ENCODE measurements at places on chromosomes 7 and 10.

- DNase-seq = no peak
Observed at GRCh38 chr10:72062832-72063702, 25.3 kb downstream of the SPOCK2 start.

DNA sequence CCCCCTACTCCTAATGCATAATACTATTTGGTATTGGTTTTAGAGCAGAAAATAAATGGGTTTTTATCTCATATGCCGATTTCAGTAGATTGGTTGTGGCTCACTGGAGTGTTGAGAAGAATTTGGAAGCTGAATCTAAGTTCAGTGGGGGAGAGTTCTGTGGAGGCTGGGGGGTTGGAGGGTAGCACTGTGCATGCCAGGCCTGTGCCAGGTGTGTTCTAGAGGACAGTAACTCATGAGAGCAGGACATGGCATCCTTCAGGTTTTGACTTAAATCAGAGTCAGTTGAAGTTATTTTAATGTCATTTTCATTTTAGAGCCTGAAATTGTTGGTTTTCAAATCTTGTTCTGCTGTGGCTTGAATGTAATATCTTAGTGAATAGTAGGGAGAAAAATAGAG is 79.5 kb downstream of the EEPD1 start:
- no peak for DNase-seq

DNA sequence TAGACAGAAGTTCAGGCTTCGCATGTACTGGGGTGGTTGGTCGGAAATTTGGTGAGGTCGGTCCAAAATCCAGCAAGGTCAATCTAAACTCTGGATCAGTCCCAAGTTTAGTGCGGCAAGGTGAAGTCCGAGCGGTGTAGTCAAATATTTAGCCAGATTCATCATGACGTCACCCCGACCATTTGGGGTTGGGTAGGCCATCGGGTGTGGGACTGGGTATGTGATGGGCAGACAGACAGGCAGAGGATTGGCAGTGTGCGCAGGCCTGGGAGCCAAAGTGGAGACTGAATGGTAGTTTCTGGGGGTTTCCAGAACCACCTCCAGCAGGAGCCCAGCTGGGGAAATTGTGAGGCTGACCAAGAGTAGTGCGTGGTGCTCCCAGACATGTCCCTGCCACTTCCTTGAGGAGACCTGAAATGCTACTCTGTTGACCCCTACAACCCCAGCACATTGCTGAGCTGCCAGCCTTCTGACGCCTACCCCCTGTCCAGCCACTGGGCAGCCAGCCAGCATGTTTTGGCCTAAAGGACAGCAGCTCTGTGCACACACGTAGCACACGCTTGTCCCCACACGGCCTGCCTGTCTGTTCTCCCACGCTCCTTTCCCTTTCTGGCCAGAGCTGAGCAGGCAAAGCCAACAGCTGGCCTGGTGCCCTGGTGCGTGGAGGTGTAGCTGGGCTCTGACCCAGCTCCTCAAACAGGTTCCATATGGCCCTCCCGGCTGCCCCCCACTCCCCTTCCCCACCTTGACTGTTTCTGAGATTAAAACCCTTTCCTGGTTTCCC is 55.9 kb downstream of the FAM241B start:
- no peak for DNase-seq

- DNase-seq = no peak
Observed at GRCh38 chr7:151796871-151797537, 79.9 kb downstream of the PRKAG2 start.

- no peak for DNase-seq
Observed at GRCh38 chr7:132256721-132257212, 319.5 kb downstream of the PLXNA4 start.

DNA sequence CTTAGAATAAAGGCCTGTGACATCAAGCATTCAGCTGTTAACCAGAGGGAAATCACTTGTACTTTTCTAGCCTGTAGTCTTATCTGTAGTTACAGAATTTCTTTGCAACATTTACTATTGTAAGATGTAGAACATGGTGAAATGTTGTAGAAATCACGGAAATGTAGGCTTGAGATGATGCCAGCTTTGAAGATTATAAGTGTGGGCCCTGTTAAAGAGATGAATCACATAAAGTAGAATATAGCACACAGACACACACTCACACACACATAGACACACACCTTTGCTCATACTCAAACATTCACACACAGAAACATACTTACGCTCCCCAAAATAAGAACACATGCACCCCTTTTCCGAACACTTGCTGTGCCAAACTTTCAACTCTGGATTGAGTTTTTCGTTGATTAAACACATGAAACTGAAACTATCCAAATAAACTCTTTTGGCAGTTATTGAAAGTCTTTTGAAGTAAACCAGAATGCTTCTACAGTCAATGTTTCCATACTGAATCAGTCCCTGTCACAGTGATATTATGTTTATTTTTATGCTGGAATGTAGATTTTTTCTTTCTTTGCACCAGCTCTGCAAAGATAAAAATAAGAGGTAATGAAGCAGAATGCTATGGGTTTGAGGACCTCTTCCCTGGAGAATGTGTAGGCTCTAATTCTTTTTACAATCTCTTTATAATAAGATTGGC is 230.3 kb upstream of the MEOX2 start:
- no peak for DNase-seq

GRCh38 chr7:38889872-38890432 is 19.0 kb downstream of the VPS41 start:
- DNase-seq = no peak

- DNase-seq = no peak
Observed at GRCh38 chr7:211715-212058, 19.3 kb downstream of the FAM20C start.

DNA sequence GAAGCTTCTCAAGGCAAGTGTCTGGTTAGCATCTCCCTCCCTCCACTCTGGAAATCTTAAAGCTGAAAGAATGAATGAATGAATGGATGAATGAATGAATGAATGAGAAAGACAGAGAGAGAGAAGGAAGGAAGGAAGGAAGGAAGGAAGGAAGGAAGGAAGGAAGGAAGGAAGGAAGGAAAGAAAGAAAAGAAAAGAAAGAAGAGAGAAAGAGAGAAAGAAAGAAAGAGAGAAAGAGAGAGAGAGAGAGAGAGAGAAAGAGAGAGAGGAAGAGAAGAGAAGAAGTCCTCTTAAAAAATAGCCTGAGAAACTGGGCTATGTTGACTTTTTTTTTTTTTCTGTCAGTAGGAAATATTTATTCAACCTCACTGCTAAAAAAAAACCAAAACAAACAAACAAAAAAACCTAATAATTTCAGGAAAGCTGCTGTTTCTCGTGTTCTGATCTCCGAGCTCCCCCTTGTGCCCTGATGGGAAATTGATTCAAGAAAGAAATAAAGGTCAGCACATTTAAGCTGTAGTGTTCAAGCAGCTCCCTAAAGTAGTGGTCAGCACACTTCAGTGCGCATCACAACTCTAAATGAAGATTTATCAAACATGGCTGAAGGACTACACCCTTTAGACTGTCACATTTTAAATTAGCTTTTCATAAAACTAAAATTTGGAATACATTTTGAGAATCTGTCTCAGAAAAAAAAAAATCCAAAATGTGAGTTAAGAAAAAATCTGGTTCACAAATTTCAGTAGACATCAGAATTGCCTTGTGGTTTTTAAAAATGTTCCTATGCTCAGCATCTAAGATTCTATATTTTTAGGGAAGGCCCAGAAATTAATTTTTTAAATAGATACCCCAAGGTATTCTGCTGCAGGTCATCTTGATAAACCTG is 154.3 kb downstream of the ELAPOR2 start:
- no peak for DNase-seq

DNA sequence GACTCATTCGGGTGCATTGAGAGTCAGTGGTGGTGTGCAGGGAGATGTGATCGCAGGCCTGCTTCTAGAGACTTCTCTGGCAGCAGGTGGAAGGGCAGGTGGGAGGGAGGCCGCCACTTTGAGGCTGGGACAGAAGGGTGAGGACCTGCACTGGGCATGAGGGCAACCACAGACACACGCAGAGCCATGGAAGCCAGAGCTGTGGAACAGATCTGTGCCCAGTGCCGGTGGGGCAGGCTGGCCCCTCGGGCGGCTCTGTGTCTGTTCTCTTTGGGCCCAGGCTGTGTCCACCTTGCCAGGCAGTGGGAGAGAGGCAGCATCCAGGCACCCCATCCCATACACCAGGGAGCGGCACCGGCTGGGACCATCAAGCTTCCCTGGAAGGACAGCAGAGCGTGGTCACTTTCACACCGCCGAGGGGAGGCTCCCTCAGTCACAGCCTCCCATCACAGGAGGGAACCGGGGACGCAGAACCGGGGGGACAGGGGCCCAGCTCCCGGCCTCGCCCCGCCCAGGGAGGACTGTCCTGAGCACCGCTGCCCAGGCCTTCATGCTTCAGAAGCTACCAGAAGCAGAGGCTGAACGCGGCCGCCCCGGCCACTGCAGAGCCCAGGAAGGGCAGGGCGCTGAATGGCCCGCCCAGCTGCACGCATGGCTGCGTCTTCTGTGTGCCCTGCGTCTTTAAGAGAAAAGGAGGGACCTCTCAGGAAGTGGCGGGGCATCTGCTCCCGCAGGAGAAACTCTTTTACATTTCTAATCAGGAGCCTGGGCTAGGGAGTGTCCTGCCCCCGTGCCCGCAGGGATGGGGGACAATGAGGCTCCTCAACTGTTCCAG is 32.1 kb downstream of the EN2 start:
- DNase-seq = no peak

- DNase-seq = no peak
Observed at GRCh38 chr10:119025776-119026175, 3.7 kb upstream of the NANOS1 start.

DNA sequence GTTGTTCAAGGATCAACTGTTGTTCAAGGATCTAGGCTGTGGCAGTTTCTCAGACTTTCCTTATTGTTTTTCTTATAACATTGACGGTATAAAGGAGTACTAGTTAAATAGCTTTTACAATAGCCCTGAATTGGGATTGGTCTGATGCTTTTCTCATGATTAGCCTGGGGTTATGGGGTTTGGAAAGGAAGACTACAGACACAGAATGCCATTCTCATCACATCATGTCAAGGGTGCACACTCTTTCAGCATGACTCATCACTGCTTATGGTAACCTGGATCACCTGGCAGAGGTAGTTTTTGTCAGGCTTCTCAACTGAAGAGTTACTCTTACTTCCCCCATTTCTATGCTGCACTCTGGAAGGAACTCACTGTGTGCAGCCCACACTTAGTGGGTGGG is 194.2 kb upstream of the NPSR1 start:
- DNase-seq = no peak

DNA sequence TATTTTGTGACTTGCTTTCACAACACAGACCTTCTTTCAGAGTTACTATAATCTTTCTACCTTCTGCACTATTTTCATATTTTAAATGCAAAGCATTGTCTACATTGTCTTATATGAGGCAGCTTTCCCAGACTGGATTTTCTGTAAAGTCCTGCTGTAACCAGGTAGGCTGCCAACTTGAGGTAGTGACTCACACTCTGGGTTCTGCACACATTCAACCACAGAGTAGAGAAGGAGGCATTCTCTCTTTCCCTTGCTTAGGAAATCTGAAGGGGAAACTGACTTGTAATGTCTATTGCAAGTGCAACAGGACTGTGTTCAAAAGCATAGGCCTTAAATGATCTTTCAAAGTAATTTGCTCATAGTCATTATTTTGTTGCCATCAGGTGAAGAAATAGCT is 461.4 kb downstream of the GRM8 start:
- no peak for DNase-seq

GRCh38 chr7:134636008-134636449 is 10.6 kb upstream of the BPGM start:
- DNase-seq = no peak

- no peak for DNase-seq
Observed at GRCh38 chr7:17746020-17746530, 194.2 kb downstream of the SNX13 start.

- no peak for DNase-seq
Observed at GRCh38 chr7:152893801-152894294, 134.3 kb downstream of the ACTR3B start.

DNA sequence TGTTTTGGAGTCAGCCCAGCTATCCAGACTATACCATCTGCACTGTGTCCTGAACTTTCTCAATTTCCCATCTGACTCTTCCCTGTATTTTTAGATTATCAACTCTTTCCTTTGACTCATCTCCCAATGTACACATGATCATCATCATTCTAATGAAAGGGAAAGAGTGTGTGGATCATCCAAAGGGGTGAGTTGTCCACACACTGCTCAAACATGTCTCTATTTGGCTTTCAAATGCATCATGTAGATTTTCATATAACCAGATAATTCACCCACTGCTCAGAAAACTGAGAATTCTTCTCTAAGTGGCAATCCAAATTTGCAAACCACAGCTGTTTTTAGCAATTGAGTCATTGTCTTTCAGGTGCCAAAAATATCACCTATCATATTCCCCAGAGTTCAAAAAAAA is 190.2 kb upstream of the HPS1 start:
- DNase-seq = no peak

DNA sequence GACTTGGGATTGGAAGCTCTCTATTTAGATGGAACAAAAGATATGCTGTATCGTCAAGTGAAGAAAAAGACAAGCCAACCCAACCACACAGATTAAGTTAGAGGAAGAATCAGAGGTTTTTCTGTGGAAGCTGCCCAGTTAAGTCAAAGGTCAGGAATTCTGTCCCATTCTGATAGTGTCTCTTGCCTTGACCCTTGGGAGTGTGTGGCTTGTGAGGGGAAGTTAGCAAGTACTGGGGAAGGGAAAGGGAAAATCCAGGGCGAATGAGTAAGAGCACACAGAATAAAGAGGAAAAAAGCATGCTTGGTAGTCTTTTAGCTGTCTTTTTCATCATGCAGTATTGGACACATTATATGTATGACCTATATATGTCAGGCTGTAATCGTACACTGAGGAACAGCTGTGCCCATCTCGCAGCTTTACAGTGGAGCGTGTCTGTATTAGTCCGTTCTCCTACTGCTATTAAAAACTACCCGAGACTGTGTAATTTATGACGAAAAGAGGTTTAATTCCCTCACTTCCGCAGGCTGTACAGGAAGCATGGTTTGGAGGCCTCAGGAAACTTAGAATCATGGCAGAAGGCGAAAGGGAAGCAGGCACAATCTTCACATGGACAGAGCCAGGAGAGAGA is 197.2 kb downstream of the GALNT17 start:
- peak; percentile 35 for DNase-seq

DNA sequence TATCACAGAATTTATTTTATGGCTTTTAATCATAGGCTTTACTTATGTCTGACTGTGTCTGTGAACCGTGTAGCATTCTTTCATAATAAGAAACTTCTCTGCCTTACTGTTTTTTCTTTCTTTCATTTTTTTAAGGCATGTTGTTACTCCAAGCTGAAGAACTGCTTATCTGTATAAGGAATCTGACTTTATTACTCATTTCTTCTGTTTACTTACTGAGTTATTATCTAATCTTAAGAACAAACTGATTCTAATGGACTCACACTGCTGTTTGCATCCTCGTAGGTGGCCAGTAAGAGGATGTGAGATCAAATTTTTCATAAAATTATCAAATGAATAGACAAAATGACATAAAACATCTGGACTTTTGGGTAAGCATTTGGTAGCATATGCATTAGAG is 54.7 kb upstream of the DNAJC1 start:
- no peak for DNase-seq

DNA sequence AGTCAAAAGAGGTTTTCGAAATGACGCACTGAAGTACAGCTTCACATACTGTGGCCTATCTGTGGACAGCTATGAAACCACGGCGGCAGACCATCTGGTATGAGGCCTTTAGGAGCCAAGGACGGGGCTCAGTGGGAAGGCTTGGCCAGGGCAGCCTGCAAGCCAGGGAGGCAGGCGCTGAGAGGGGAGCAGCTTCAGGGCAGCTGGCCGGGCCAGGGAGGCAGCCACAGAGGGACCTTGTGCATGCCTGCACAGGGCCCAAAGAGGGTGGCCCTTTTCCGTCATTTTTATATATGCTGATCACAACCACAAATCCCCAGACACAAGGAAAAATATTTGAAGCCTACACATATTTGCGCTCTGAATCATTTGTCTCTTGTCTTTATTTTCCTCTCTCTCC is 13.5 kb downstream of the CALD1 start:
- DNase-seq = no peak

- no peak for DNase-seq
Observed at GRCh38 chr10:11018432-11018841, 765 bp downstream of the CELF2 start.

All from MV-4-11 (cell line).